MCF 10A (cell line): ENCODE measurements at places on chromosomes 7 and 10. TPM values are rescaled to one million over a fixed set of nuclear protein-coding genes. Genes with fewer than 3 reads are reported as not detected.

The AUTS2 gene
- 1.3 and 1.8 TPM in 2 replicates for total RNA-seq

The SYT15 gene
- 0.79 and 0.84 TPM in 2 replicates for total RNA-seq

The SKIDA1 gene
- total RNA-seq: 0.56 and 1.2 TPM in 2 replicates

The CCDC3 gene
- total RNA-seq: 0.10 TPM in 1 of 2 replicates, not detected in the other

The SRGN gene
- 2.3 and 2.7 TPM in 2 replicates for total RNA-seq

The NUDCD3 gene
- total RNA-seq: 85.5 and 87.7 TPM in 2 replicates

The FRAT1 gene
- 1.9 and 2.1 TPM in 2 replicates for total RNA-seq

The HOXA2 gene
- total RNA-seq: 1.2 and 1.4 TPM in 2 replicates

The LIPF gene
- not detected in 2 replicates for total RNA-seq

The MOGAT3 gene
- not detected in 2 replicates for total RNA-seq

The LFNG gene
- 1.7 and 2.4 TPM in 2 replicates for total RNA-seq

The PLEKHS1 gene
- total RNA-seq: not detected in 2 replicates

The EPHA1 gene
- total RNA-seq: 0.89 and 1.2 TPM in 2 replicates

The ANKRD2 gene
- 1.8 and 5.8 TPM in 2 replicates for total RNA-seq

The PALD1 gene
- total RNA-seq: 0.12 TPM in 1 of 2 replicates, not detected in the other

The HHEX gene
- 0.19 and 0.54 TPM in 2 replicates for total RNA-seq

The BTBD16 gene
- 0.16 TPM in 1 of 2 replicates, not detected in the other for total RNA-seq

The NUTM2E gene
- 0.12 and 0.37 TPM in 2 replicates for total RNA-seq

The FAM237B gene
- not detected in 2 replicates for total RNA-seq

The GCK gene
- total RNA-seq: not detected in 2 replicates

The TEX47 gene
- not detected in 2 replicates for total RNA-seq

The ATP6V0A4 gene
- 0.40 and 0.64 TPM in 2 replicates for total RNA-seq

The CRHR2 gene
- total RNA-seq: not detected in 2 replicates

The ERV3-1 gene
- 7.6 and 11.2 TPM in 2 replicates for total RNA-seq
